ENCODE measurements at places on chromosomes 7 and 10.

- DNase-seq, result no peak
These were observed 254.7 kb upstream of the PTER start for GRCh38 chr10:16182144-16182543.

- no peak for DNase-seq
These were observed 74.4 kb downstream of the MYL10 start for GRCh38 chr7:101554584-101555268.

- no peak for DNase-seq
These were observed 39.4 kb upstream of the GDF10 start for GRCh38 chr10:47260505-47261111.

GRCh38 chr10:17831896-17832295, 22.7 kb downstream of the MRC1 start:
- DNase-seq, result no peak

- no peak for DNase-seq
These were observed 31.0 kb upstream of the ELFN1 start for GRCh38 chr7:1639071-1639470.

All from CD4-positive, alpha-beta T cell treated with Interleukin-4 for 4 hours (primary cell).